Heart left ventricle (tissue), 16 donors: ENCODE measurements at places on chromosomes 7 and 10.

- no peak overlapping the region for H3K27ac ChIP-seq
- H3K27me3 ChIP-seq = no peaks in the 10 kb centered on the region
- H3K4me1 ChIP-seq = peaks cover 17% of the 10 kb centered on the region
- H3K4me3 ChIP-seq = no peak overlapping the region
- no peaks in the 10 kb centered on the region for H3K36me3 ChIP-seq
- peak; percentile 34 for DNase-seq
Measured at GRCh38 chr10:49287689-49288340, 11.2 kb upstream of the C10orf71 start.

- H3K36me3 ChIP-seq = no peaks in the 10 kb centered on the region
- no peak for DNase-seq
- no peak overlapping the region for H3K4me3 ChIP-seq
- H3K27ac ChIP-seq = no peak overlapping the region
Measured at GRCh38 chr7:98423043-98423442, 22.2 kb upstream of the BAIAP2L1 start.

- no peak overlapping the region for H3K4me3 ChIP-seq
- DNase-seq = no peak
- H3K4me1 ChIP-seq = no peaks in the 10 kb centered on the region
- H3K27me3 ChIP-seq = no peaks in the 10 kb centered on the region
- no peak overlapping the region for H3K27ac ChIP-seq
Measured at GRCh38 chr7:46162609-46163008, 241.5 kb upstream of the IGFBP3 start.

GRCh38 chr10:102565793-102566192, 62.0 kb downstream of the SUFU start:
- no peaks in the 10 kb centered on the region for H3K27me3 ChIP-seq
- H3K4me1 ChIP-seq = no peaks in the 10 kb centered on the region
- no peak overlapping the region for H3K4me3 ChIP-seq
- H3K36me3 ChIP-seq = no peaks in the 10 kb centered on the region
- DNase-seq = no peak

GRCh38 chr7:169276-170172, 22.8 kb upstream of the FAM20C start:
- no peak overlapping the region for H3K27ac ChIP-seq

GRCh38 chr7:7516662-7517061, 19.0 kb downstream of the COL28A1 start:
- H3K4me3 ChIP-seq = no peak overlapping the region
- H3K27me3 ChIP-seq = no peaks in the 10 kb centered on the region
- H3K4me1 ChIP-seq = no peaks in the 10 kb centered on the region
- no peak overlapping the region for H3K27ac ChIP-seq
- no peak for DNase-seq
